Fibroblast of skin of left biceps (primary cell): ENCODE measurements at places on chromosomes 12 and 14.

DNA sequence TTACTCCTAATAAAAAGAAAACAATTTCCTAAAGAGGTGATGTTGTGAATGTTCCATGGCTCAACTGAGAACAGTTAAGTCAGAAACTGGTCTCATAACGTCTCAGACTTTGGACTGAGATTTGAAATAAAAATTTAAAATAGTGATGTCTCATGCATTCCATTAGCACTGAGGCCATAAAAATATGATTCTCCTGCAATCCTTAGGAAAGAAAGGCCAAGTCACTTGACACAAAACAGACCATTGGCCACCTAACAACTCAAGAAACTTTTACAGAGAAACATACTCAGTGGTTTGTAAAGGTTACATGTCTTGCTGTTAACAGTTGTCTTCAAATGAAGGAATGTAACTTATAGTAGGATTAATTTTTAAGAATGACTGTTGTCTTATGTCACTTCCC lies 58.1 kb downstream of the STAB2 start:
- peak; percentile 19 for DNase-seq

- no peak for DNase-seq
These were observed 28.6 kb upstream of the SLC6A13 start for GRCh38 chr12:291153-291723.

GRCh38 chr14:64324895-64325294 lies 30.7 kb upstream of the ESR2 start:
- peak; percentile 75 for DNase-seq

GRCh38 chr12:89405626-89406345 lies 53.5 kb upstream of the DUSP6 start:
- no peak for DNase-seq

- no peak for DNase-seq
These were observed 109.8 kb downstream of the SCAF11 start for GRCh38 chr12:45880533-45880932.

DNA sequence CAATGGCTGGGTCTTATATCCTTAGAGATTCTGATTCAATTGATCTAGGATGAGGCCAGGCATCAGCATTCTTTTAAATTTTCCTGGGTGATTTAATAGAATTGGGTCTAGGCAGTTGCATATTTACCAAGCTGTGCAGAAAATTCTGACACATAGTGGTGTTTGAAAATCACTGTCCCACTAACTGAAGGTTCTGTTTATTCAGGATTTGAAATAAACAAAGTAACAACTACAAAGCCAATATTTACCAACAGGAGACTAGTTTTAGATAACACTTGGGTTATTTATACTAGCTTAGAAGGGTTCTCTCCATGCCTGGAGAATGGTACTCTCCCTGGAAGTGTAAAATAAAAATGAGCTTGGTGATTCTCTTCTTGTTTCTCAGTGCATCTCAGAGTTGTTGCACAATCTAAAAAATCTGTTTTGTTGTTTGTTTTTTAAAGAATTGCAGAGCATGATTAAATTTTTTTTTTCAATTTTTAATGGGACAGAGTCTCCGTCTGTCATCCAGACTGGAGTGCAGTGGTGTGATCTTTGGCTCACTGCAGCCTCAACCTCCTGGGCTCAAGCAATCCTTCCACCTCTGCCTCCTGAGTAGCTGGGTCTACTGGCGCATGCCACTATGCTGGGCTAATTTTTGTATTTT lies 16.9 kb downstream of the BEST3 start:
- no peak for DNase-seq

DNA sequence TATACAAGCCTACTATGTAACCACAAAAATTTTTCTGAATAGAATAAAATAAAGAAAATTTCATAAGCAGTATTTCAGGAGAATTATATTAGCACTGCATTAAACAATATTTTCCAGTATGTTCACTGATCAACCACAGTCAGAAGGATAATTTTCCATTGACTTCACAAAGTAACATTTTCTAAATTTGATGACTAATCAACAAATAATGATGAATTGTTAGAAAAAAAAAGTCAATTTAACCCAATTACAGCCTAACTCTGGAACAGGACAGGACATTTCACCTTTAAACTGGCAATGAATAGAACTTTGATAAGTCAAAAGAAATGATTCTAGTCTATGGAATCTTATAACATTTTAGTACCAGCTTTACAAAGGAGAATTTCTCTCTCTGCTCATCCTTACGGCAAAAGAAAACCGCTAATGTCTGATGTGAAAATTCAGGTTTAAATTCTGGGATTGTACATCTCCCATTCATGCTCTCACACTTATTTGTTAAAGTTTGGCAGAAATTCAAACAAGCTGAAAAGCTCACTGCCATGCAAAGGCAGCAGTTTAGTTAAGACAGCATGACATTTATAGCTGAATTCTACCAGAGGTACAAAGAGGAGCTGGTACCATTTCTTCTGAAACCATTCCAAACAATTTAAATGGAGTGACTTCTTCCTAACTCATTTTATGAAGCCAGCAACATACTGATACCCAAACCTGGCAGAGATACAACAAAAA lies 84.5 kb downstream of the MDGA2 start:
- no peak for DNase-seq
